ENCODE measurements at places on chromosomes 13 and 19. TPM values are rescaled to one million over a fixed set of nuclear protein-coding genes. Genes with fewer than 3 reads are reported as not detected.

The ZNF540 gene
- 6.6 TPM for total RNA-seq

The FFAR2 gene
- total RNA-seq = 0.15 TPM

The CEACAM16 gene
- total RNA-seq = not detected

The FLT3 gene
- 1.3 TPM for total RNA-seq

The DOCK6 gene
- 59.3 TPM for total RNA-seq

The GRK1 gene
- total RNA-seq = not detected

The PEX11G gene
- total RNA-seq = 5.4 TPM

The APOC1 gene
- total RNA-seq = 59.0 TPM

The RFXAP gene
- total RNA-seq = 6.6 TPM

The CGB1 gene
- total RNA-seq = not detected

The ARHGEF18 gene
- total RNA-seq = 16.8 TPM

The AKT1S1 gene
- 11.9 TPM for total RNA-seq

The ZNF296 gene
- 0.98 TPM for total RNA-seq

The NR2F6 gene
- total RNA-seq = 34.7 TPM

The ZNF841 gene
- total RNA-seq = 19.3 TPM

The PCDH9 gene
- total RNA-seq = 26.7 TPM

The CGB8 gene
- not detected for total RNA-seq

The MATK gene
- total RNA-seq = 5.6 TPM

The CPB2 gene
- total RNA-seq = not detected

The FGF9 gene
- 0.32 TPM for total RNA-seq

The SWSAP1 gene
- total RNA-seq = 2.6 TPM

The TYROBP gene
- total RNA-seq = 112 TPM

The ACP7 gene
- not detected for total RNA-seq

The PRRG2 gene
- total RNA-seq = 10.2 TPM

The PAF1 gene
- 49.5 TPM for total RNA-seq

The ZNF208 gene
- total RNA-seq = 4.0 TPM

The OR7A5 gene
- total RNA-seq = 0.33 TPM

The CD209 gene
- total RNA-seq = 2.3 TPM

The SPRED3 gene
- total RNA-seq = 0.66 TPM

The F10 gene
- 63.2 TPM for total RNA-seq

The ZNF235 gene
- 16.0 TPM for total RNA-seq

The SH2D3A gene
- 0.96 TPM for total RNA-seq

The KL gene
- total RNA-seq = 2.7 TPM

The BRSK1 gene
- total RNA-seq = 4.6 TPM

The IGFLR1 gene
- total RNA-seq = 8.8 TPM

The ZNF564 gene
- total RNA-seq = 18.7 TPM

The CEACAM19 gene
- total RNA-seq = 0.96 TPM

The LAIR2 gene
- total RNA-seq = not detected

The CGB5 gene
- total RNA-seq = not detected

The FPR1 gene
- 6.0 TPM for total RNA-seq

The UBE2L5 gene
- total RNA-seq = 0.98 TPM

The CBLC gene
- total RNA-seq = 18.1 TPM

The SSC5D gene
- 3.6 TPM for total RNA-seq

The OBI1 gene
- total RNA-seq = 13.4 TPM

The ISOC2 gene
- 71.5 TPM for total RNA-seq

The DLL3 gene
- not detected for total RNA-seq

The CCL25 gene
- total RNA-seq = not detected

The MBD3L2 gene
- not detected for total RNA-seq

Measured in breast epithelium (tissue), 4 donors.